CD4-positive, alpha-beta T cell treated with Interleukin-17A for 4 hours (primary cell): ENCODE measurements at places on chromosomes 7 and 10.
A peak's percentile ranks its signal among the peaks of the same experiment; 100 is the strongest.

- DNase-seq, result no peak
These were observed 162.0 kb downstream of the SEMA3E start for GRCh38 chr7:83486957-83487356.

DNA sequence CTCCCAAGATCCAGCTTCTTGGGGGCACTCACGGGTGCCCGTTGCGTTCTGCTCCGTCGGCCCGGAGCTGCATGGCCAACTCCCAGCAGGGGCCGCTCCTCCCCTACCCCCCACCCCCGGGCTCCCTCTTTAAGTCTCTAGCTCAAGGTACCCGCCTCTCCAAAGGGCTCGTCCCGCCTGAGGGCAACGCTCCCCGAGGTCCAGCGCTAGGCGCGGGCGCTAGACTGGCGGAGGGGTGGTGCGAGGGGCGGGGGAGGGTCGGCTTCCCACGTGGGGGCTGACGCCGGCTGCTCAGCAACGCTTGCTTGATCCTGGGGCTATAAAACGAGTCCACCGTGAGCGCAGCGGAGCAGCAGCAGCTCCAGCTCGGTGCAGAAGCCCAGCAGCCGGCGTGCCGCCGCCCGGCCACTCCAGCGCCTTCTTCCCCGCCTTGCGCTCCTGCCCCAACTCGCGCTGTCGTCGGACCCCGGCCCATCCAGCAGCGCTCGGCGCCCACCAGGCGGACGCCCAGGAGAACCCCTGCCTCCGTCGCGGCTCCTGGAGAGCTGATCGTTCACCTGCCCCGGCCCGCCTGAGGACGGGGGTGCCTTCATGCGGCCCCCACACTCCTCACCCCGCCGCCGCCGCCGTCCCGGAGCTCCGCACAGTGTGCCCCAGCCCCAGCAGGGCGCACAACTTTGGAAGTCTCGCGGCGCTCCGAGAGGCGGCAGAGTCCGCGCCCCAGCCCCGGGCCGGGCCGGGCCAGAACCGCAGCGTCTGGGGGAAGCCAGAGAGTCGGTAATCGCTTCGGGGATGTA lies at the start of gene ADRA2A:
Gene ADRA2A (plus strand): TSS at position 348 of the 797 bp plus-strand sequence. CDS start 968 bp downstream, outside the sequence.
- DNase-seq, result no peak

DNA sequence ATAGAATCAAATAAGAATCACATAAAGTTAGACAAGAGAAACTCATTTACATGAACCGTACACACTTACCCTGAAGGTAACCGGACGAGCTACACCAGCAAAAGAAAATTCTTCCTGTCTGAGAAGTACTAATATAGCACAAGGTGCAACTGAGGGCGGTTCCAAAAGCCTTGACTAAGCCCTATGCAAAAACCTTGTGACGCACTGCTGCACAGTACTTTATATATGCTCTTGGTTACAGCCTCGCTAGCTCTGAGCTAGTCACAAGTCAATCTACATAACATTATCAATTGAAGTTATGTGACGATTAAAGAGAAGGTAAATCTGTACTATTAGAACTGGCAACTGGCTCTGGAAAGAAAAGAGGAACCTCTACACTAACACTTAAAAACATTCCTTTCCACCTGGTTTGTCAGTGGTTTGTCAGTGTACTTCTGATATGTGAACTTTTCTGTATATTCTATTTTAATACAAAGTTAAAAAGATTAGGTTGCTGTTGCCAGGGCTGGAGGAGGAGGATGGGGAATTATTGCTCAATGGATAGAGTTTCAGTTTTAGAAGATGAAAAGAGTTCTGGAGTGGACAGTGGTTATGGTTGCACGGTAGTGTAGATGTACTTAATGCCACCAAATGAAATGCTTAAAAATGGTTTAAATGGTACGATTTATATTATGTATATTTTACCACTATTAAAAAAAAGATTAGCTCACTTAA lies 21.6 kb downstream of the NT5C3A start:
- peak; percentile 76 for DNase-seq

DNA sequence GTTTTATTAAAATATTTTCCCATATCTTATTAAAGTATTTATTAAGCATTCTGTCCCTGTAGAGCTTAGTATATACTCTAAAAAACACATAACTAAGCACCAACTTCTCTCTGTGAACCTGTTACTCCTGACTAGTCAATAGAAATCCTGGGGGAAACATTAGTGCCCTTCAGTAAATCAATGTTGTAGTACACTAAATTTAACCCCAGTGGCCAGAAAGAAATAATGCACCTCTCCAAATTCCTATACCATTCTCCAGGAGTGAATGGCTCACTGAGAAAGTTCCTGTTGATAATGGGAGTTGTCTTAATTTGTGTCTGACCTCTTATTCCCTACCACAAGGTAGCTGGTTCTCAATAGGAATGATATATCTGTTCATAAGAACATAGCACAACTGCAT lies 188.2 kb downstream of the SEMA3D start:
- DNase-seq, result no peak

GRCh38 chr10:36624551-36625100 lies 500.8 kb upstream of the ANKRD30A start:
- no peak for DNase-seq

DNA sequence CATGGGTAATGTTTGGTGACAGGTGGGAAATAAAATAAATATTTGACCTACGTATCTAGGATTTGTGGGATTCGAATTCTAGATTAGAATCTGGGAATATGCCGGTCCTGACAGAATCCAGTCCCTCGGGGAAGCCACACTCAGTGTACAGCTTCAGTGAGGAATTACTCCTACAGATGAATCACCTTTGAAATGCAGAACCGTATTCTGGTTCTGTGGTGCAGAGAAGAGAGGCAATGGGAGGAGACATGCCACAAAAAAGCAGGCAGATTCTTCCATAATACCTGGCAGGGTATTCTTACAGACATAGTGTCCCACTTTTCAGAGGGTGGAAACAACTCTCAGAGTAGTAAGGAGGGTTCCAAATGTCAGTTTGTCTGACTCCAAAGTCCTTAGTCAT lies 286.9 kb downstream of the SORCS1 start:
- DNase-seq, result no peak

GRCh38 chr10:124279298-124279697 lies 139.4 kb downstream of the OAT start:
- DNase-seq, result no peak

DNA sequence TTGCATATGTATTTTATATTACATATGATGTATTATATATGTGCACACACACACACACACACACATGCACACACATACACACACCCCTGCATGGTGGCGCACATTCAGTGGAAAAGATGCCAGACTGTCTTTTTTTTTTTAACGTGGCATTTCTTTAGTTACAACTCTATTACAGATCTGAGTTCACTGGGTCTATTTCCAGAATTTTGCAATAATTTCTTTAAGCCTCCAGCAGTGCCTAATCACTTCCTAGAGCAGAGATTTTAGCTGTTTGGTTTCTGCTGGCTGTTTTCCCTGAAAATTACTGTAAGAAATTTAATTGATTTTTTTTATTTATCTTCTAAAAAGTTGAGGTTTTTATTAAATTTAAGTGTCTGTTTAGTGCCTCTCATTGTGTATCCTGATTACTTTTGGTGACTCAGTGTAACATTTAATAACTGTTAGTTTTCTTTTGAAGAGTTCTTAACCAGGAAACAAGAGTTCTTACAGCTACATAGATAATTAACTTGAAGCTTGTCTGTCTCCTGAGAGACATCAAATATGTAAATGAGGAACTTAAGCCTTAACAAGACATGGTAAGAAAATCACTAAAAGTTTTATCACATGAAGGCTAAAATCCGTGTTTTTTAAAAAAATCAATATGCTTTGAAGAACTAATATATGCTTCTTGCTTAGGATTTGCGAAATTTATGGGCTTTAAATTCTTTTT lies 232.0 kb downstream of the MDFIC start:
- DNase-seq, result no peak

DNA sequence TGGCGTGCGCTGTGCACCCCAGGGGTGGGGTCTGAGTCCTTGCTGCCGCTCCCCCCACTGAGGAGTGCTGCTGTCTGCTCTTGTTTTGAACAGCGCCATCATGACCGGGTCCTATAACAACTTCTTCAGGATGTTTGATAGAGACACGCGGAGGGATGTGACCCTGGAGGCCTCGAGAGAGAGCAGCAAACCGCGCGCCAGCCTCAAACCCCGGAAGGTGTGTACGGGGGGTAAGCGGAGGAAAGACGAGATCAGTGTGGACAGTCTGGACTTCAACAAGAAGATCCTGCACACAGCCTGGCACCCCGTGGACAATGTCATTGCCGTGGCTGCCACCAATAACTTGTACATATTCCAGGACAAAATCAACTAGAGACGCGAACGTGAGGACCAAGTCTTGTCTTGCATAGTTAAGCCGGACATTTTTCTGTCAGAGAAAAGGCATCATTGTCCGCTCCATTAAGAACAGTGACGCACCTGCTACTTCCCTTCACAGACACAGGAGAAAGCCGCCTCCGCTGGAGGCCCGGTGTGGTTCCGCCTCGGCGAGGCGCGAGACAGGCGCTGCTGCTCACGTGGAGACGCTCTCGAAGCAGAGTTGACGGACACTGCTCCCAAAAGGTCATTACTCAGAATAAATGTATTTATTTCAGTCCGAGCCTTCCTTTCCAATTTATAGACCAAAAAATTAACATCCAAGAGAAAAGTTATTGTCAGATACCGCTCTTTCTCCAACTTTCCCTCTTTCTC lies 26.0 kb downstream of the BNIP3 start:
- DNase-seq, result no peak

DNA sequence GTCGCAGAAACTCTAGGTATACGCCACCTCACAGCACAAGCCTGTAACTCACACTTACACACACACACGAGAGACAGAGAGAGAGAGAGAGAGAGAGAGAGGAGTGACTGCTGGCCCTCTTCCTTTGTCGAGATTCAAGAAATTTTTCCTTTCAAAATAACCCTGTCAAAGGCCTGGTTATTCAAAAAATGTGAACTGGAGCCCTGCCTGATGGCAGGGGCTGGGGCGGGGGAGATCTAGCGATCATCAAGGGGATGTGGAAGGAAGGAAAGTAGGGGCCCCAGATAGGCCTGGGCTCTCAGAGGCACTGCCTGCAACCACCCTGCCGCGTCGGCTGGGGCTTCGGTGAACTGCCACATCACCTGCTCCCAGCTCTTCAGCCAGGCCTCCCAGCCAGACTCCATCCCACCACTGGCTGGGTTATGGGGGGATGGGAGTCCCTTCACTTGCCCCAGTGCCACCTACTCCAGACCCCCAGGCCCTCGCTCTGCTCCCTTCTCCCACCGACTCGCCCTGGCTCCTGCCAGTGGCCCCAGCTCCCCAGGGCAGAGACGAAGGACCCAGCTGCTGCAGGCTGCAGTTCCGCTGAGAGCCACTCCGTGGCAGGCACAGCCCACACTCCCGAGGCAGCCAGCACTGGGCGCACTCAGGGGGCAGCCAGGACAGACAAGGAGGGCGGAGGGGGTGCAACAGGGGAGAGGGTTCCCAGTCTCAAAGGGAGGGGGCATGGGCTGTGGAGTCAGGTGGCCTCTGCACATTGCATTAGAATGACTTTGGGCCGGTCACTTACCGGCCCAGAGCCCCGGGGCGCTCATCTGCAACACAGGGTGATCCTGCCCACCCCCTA lies 15.3 kb downstream of the KCNH2 start:
- peak; percentile 75 for DNase-seq

DNA sequence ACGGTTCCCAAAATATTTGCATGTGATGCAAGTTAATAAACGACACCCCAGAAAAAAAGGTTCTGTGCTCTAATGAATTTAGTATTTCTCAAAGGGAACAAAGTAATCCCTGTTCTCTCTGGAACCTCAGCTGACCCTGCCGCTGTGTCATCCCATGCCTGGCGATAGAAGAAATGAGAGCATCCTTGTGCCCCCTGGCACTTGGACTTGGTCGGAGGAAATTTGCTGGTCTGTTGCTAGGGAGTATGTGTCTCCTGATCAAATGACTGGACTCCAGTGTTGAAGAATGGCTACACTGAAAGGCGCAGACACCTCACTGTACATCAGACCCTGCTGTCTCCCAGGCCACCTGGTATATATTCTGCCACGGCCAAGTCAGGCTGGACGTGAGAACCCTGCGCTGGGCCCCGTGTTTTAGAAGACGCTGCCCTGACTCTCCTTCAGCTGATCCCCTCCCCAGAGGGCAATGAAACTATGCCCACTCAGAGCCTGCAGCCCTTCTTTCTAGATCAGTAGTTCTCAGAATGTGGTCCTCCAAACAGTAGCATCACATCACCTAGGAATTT lies 67.2 kb downstream of the THNSL1 start:
- DNase-seq, result no peak

DNA sequence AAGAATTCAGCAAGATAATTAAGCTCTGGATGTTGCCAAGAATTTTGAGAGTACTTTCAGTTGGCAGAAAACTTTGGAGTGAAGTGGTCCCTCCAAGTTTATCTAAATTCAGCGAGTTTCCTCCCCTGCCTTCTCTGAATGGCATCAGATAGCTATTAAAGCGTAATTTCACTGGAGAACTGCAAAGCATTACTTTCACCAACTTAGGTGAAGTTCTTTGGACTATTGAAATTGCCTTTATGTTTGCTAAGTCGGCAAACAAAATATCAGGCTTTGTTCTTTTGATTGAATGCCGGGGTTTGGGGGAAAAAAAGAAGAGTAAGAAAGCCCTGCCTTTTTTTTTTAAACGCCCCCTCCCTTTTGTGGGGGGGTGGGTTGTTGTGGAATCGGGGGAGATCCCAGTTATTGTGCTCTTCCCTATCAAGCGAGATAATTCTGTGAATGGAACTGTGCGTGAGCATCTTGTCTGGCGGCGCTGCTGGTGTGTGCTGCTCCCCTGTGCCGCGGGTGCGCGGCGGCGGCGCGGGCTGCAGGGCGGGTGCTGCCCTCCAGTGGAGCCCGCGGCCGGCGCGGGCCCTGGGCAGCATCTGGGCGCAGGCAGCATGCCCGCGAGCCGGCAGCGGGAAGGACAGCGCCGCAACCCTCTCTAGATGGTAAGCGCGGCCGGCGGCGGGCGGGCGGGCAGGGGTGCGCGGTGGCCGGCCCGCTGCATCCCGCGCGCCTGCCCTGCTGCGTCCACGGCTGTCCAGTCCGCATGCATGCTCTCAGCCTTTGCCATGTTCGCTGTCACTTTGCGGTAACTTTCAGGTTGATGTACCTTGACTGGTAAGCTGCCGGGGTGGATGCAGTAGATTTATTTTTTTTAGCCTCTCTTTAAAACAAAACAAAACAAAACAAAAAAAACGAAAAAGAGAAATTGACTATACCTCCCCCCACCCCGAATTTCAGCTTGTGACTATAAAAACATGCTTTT lies 176.5 kb downstream of the TCF7L2 start:
- DNase-seq, result peak; percentile 48

GRCh38 chr10:114930320-114930719 lies 7.7 kb upstream of the TRUB1 start:
- DNase-seq, result no peak
